ENCODE measurements at places on chromosomes 12 and 14.

DNA sequence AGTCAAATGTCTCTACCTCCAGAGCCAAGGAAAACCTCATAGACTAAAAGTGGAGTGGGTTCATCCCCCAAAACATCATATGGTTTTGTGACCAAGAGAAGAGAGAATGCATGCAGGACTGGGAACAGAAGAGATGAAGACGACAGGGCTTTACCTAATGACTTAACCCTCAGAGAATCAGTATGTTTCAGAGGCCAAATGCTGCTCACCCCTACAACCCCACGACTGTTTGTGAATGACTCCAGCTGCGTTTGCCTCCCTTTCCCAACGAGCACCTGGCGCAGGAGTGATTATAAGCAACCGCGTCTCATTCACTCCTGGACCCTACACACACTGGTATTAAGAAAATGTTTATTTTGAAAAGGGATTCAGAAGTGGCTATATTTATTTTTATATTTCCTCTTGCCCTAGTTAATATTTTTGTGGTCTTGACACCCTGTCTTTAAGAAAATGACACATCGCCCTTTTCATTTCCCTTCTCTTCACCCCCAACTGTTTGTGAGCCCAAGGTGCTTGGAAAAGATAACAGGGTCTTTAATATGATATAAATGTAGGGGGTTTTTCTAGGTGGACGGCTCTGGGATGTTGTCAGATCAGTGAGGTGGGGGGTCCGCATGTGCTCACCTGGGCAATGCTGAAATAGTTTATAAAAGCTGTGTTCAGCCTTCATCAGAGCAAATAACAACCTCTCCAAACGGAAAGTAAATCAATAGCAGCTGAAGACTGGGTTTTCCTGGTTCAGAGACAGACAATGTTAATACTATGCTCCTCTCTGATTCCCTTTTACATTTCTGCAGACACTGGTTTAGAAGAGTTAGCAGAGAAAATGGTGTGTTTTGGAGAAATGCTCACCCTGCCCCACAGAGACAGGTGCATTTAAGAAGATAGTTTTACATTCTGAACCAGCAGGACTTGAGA lies 77.7 kb downstream of the SLC15A4 start:
- DNase-seq = no peak

DNA sequence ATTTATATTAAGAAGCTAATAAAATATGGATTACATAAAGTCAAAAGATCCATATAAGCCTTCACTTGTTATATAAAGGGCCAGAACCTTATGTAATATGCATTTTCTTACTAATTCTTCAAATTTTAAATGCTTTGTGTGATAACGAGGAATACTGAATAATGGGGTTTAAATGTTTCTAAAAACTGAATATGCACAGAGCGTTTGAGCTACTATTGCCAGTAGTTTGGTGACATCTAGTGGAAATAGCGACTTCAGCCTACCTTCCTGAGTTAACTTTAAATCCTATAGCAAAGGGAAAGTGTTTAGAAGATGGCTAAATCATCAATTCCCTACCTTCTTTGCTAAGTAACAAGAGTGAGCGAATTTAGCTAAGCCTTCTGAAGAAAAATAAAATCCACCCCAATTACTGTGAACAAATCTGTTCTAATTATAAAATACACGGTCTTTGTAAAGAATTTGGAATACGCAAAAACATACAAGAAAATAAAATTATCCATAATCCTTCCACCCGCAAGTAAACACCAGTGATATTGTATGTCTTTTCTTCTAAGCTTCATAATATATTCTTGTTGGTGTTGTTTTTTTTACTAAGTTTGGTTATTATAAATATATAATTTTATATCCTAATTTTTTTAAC lies 115.5 kb upstream of the G2E3 start:
- DNase-seq = no peak

DNA sequence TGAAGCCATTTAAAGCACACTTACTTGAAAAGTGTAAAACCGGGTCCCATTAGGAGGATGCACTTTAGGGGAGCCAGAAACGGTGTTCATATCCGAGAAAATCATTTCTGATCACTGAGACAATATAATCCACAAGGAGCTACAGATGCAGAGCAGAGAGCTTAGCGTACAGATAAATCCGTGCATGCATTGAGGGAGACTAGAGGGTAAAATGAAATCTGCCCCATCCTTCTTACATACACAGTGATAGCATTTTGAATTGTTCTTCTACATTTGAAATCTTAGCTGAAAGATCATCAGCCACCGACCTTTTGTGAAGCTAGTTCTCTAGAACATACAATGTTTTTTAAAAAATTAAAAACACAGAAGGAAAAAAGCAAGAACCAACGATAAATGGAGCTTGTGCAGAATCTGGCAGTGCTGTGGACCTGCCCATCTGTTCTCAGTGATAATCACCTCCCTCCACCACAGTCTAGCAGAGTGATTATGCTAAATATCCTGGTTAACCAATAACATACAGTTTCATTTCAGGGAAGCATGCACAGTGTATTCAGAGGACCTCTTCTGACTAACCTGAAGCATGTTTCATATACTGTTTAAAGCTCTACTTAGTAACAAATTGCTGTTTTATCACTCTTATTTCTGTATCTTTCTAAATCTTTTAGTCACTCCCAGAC lies 161.1 kb downstream of the PPFIA2 start:
- DNase-seq = no peak

DNA sequence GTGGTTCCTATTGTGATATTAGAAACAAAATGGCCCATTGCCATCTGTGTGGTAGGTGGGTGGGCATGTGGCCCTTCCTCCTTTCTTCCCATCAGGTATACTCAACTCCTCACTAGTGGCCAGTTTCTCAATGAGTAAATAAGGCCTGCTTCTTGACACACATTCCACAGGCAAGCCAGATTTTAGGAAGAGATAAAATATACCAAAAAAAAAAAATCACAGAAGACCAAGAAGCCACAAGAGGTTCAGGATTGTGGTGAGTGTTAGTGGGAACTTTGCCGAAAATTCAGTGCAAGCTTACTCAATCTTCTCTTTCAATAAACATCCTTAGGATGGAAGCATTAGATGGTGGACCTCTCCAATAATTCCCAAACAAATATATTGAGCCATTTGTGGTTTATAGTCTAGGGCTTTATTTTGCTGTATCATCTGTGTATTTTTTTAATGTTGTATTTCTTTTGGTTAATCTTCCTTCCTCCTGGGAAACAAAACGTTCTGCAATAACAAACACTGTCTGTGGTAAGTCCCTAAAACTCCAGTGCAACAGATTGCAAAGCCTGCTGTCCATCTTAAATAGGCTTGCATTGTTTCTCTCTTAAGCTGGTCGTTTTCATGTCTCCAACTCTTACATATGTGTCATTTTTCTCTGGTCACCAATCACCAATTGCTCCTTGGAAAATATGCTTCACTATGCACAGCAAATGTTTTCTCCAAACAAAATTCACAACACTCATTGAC lies 289.9 kb upstream of the KITLG start:
- DNase-seq = no peak

- DNase-seq = peak; percentile 11
These were observed at the start of gene LRRC9 for GRCh38 chr14:59919570-59920377. TSS of gene LRRC9 (plus strand) at chr14:59920144.

GRCh38 chr12:112710414-112710813 lies 81.1 kb upstream of the RPH3A start:
- no peak for DNase-seq

DNA sequence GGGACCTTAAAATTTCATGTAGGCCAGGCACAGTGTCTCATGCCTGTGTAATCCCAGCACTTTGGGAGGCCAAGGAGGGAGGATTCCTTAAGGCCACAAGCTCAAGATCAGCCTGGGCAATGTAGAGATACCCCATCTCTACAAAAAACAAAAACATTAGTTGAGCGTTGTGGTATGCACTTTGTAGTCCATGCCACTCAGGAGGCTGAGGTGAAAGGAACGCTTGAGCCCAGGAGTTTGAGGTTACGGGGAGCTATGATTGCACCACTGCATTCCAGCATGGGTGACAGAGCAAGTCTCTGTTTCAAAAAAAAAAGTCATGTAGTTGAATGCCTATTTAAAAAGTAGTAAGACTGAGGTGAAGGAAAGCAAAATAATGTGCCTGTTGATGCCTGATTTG lies 83.5 kb downstream of the TTC6 start:
- DNase-seq = no peak

DNA sequence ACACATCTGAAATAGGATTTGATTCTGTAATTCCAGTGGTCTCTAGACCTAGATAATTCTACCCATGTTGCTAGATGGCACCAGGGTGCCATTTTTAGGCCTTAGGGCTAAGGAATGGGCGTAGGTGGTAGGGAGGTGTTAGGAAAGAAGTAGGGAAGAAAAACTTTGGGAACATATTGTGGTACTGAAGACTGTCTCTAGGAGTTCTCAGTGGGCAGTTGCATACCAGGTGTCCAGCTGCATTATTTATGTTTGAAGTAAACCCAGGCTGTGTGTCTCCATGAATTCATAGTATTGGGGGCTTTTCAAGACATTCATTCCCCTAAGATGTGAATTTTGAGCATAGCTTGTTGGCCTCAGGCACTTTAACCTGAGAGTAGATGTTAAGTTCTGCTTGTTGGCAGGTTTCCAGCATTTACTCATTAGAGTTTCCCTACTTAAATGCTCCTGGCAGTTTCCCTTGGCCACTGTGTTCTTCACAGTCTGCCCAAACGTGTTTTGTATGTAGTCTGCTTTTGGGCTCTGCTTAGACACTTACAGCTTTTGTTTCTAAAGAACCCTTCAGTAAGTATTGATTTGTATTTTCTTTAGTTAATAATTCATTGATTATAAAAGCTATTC lies 31.5 kb upstream of the CCT2 start:
- DNase-seq = no peak

All from stimulated activated CD4-positive, alpha-beta T cell treated with anti-CD3 and anti-CD28 coated beads, Interleukin-4, amount 100 ng/mL, for 4 hours (primary cell).